Stimulated activated CD4-positive, alpha-beta T cell treated with anti-CD3 and anti-CD28 coated beads, TNF-alpha, amount 100 ng/mL, for 1 hour (primary cell): ENCODE measurements at places on chromosomes 5 and 9.

DNA sequence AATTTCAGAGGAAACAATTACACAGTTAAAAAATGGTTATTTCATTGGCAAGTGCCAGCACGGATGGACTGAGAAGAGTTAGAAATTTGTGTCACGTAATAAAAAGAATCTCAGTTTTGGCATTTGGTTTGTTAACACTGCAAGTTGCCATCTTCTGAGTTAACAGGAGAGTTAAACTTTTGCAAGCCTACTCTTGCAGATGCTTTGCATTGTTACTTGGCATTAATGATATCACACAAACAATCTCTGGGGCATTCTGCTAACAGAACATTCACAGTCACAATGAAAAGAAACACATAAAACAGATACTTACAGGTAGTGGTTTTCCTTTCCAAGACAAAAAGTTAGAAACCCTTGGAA, 647 bp downstream of the FREM1 start:
- DNase-seq = no peak

DNA sequence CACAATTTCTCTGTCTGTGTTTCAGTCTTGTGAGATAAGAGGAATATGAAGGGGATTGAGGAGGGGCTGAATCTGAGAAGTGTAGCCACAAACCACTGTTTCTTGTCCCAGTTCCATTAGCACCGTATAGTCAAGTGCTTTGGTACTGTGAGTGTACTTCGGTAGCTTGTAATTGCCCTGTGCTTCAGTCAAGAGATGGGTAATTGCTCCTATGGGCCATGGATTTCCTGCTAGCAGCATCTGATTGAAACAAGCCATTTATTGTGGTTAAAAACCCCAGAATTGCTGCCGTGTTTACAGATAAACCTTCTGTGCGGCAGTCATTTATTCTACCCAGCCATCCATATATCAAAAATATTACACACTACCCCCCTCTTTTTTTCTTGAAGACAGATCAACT, 98.6 kb downstream of the MAT2B start:
- DNase-seq = no peak

- DNase-seq = no peak
Measured at GRCh38 chr9:11735391-11735790, 957.8 kb upstream of the TYRP1 start.

DNA sequence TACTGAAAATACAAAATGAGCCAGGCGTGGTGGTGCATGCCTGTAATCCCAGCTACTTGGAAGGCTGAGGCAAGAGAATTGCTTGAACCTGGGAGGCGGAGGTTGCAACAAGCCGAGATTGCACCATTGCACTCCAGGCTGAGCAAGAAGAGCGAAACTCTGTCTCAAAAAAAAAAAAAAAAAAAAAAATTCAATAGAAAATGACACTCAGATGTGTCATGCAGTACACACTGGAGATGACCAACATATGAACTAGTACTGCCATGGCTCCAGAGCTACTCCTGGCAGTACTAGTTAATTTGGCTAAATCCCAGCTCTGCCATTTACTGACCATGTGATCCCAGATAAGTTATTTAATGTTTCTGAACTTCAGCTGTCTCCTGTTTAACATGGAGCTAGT, 7.3 kb downstream of the ATOX1 start:
- DNase-seq = no peak

DNA sequence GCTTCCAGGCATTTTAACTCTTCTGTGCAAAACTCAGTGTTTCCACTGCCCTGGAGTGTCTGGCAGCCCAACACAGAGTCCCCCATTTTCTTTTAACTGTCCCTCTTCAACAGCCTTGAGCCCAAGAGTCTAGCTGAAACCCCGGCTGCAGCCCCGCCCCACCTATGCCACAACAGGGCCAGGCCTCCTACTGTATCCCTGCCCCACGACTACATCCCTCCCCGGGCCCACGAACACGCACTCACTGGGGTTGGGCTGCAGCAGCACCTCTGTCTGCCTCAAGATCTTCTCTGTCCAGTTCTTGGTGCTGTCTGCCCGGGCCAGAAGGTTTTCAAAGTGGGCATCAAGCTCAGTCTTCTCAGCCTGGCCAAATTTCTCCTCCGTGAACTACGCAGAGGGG, 6.1 kb downstream of the SH3GLB2 start:
- DNase-seq = no peak

GRCh38 chr5:92890841-92891244, 690.2 kb downstream of the NR2F1-AS1 start:
- DNase-seq = no peak

DNA sequence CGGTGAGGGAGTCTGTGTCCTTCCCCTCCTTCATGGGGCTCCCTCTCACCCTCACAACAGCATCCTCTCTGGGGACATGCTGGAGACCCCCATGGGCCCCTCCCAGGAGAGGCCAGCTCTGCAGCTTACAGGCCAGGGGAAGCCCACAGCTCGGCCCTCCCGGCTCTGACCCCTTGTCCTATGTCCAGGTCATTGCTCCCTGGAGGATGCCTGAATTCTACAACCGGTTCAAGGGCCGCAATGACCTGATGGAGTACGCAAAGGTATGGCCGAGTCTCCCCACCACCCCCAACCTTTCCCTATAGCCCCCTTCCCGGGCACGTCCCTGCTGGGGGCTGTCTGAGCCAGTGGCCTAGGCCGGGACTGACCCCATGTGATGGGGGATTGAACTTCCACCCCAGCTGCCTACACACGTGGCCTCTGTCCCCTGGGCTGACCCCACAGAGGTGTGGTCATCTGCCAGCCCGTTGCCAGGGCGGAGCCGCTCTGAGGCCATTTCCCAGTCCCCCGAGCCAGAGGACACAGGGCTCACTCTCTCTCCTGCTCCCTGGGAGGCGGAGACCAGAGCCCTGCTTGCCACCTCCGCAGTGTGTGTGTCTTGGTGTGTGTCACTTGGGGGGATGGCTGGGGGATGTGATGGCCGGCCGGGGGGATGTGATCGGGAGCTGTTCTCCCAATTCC, 21.9 kb downstream of the ASS1 start:
- no peak for DNase-seq

- DNase-seq = no peak
Measured at GRCh38 chr9:6894135-6894534, 136.4 kb downstream of the KDM4C start.

DNA sequence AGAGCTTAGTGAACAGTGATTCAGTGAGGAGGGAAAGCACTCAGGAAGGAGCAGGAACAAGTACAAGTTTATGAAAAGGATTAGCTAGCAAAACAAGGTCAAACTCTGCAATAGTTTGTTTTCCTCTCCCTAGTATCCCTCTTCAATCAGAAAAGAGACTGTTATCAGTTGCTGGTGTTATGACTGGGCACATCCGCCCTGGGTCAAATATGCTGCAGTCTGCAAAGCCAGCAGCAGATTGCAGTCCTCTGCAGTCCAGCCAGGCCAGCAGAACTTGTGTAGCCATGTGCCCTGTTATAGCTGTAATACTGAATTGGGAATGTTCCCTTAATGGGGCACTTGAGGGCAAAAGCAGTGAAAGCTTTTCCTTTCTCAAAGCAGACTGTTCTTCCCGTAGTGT, 12.0 kb downstream of the PCDHAC2 start:
- DNase-seq = no peak
